Activated naive CD4-positive, alpha-beta T cell treated with anti-CD3 and anti-CD28 coated beads for 36 hours (primary cell): ENCODE measurements at places on chromosomes 5 and 9.

GRCh38 chr9:84761137-84761808 is 91.7 kb downstream of the NTRK2 start:
- no peak for DNase-seq

DNA sequence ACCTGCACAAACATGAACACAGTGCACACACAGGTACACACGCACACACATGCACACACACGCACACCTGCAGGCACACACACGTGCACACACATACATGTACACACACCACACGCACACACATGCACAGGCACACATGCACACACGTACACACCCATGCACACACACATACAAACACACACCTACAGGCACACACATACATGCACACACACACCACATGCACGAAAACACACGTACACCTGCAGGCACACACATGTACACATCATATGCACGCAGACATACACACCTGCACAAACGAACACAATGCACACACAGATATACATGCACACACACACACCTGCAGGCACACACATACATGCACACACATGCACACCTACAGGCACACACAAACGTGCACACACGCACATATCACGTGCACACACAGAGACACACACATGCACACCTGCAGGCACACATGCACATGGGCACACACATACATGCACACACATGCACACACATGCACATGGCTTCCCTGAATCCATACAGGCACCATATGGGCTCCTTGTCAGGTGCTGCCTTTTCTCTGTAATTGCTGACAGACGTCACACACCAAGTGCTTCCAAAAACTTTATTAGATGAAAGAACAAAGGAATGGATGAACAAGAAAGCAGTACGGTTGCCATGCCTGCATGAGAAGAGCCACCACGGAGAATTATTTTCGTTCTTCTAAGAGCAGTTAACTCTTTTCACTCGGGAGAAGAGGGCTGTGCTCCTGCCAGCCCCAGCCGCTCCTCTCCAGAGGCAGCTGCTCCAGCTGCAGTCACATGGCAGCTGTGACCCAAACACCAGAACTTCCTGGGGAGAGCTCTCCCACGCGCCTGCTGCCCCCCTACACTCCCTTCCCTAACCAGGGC is 57.2 kb downstream of the EXD3 start:
- DNase-seq, result no peak

DNA sequence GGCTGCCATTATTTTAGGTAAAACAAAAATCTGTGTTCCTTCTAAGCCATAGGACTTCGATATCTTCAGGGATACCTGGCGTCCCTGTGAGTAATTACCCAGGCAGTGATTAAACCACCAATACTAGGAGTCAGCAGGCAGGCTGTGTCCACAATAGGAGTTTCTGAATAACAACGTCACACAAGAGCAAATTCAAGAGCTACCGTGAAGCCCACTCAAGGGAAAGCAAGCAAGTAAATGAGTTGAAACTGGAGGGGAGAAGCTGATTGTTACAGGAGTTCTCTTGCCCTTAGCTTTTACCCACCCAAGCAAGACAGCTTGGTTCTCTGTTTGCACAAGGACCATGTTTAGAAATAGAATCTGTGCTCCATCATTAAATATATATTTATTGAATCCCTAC is 50.8 kb downstream of the SEMA5A start:
- no peak for DNase-seq

GRCh38 chr5:17769277-17769676 is 135.0 kb downstream of the TAF11L14 start:
- no peak for DNase-seq

- DNase-seq, result no peak
Observed at GRCh38 chr5:7518947-7519560, 123.1 kb downstream of the ADCY2 start.

GRCh38 chr9:85089188-85089969 is 419.9 kb downstream of the NTRK2 start:
- DNase-seq, result no peak

- DNase-seq, result no peak
Observed at GRCh38 chr9:105244734-105245028, 230 bp downstream of the SLC44A1 start.

DNA sequence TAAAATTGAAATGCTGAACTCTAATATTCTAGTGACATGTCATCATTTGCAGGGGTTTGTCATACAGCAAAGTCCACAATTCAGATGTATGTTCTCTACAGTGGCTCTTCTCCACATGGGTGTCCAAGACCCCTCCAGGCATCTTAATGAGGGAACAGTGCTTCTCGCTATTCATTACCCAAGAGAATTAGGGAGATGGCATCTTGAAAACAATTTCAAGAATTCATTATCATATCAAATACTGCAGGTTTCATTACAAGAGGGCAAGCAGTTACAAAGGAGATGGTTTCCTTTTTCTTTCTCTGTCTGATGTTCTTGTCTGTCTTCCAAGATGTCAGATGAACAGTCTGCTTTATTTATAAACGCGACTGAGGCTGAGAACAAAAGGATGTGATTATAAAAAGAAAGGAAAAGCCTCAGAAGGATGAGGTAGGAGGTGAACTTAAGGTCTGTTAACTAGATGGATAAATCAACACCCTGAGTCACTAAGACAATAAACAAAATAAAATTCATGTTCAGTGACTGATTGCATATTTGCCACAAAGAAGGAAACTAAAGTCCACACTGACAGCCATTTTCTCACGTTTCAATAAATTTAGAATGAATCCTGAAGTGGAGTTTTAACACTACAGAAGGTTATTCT is 326.7 kb upstream of the EFNA5 start:
- no peak for DNase-seq

DNA sequence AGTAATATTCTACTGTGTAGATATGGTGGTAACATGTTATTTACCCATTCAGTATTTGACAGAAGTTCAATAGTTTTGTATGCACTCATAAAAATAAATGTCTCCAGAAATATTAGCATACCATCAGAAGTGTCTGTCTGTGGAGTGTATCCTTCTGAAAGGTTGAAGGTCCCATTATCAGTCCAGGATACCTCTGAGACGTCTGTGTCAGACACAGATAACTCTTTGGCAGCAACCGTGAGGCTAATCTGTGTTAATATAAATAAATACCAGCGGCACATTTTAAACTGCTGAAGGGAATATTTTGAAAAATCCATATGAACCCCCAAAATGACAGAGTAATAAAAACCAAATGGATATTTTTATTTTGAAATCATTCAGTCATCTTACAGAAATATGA is 11.9 kb upstream of the ZNF622 start:
- DNase-seq, result no peak

GRCh38 chr5:167694325-167695147 is 596.9 kb upstream of the WWC1 start:
- no peak for DNase-seq

- no peak for DNase-seq
Observed at GRCh38 chr9:136361047-136361753, 2.3 kb downstream of the DNLZ start.

DNA sequence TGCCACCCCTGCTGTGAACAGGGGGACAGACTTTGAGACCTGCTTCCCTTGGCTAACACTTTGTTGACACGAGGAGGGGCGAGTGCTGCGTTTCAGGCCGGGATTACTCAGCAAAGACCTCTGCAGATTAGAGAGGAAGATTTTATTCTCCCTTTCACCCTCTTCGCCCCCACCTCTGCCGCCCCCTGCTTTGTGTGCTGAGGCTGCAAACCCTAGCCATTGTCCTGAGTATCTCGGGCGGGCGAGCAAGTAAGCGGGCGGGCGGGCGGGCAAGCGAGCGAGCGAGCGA is 6.0 kb downstream of the ISL1 start:
- DNase-seq, result no peak

GRCh38 chr9:133427658-133428348 is 5.6 kb downstream of the ADAMTS13 start:
- DNase-seq, result no peak

DNA sequence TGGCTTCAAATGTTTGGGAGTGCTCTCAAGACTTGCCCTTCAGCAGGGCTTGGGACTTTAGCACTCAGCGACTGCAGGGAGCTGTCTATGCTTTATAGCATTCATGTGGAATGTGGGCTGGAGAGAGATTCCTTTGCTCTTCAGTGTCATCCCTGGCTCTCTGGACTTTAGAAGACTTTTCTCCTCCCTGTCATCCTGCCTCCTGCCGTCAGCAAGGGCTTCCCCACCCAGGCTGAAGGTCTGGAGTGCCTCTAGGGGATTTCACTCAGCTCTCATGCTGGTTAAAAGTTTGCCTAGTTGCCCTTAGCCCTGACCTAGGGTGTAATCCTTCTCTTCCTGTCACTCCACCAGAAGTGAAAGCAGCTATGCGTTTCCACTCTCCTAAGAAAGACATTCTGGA is 210.9 kb downstream of the FRMD3 start:
- DNase-seq, result no peak
